ENCODE measurements at places on chromosomes 13 and 19.
A peak's percentile ranks its signal among the peaks of the same experiment; 100 is the strongest.

DNA sequence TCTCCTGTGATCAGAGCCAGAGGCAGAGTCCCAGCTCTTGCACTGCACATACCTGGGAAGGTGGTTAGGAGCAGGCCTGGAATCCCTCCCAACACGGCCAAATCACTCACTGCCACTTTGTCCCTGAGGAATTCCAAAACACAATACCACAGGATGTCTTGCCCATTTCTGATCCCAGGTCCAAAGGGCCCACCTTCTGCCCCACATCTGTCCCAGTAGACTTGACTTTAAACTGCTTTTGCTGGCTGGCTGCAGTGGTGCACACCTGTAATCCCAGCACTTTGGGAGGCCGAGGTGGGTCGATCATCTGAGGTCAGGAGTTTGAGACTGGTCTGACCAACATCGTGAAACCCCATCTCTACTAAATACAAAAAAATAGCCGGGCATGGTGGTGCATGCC, 18.9 kb downstream of the ZNF536 start:
- DNase-seq: no peak

- DNase-seq: no peak
These were observed 18.2 kb upstream of the IGFL1 start for GRCh38 chr19:46211201-46211881.

DNA sequence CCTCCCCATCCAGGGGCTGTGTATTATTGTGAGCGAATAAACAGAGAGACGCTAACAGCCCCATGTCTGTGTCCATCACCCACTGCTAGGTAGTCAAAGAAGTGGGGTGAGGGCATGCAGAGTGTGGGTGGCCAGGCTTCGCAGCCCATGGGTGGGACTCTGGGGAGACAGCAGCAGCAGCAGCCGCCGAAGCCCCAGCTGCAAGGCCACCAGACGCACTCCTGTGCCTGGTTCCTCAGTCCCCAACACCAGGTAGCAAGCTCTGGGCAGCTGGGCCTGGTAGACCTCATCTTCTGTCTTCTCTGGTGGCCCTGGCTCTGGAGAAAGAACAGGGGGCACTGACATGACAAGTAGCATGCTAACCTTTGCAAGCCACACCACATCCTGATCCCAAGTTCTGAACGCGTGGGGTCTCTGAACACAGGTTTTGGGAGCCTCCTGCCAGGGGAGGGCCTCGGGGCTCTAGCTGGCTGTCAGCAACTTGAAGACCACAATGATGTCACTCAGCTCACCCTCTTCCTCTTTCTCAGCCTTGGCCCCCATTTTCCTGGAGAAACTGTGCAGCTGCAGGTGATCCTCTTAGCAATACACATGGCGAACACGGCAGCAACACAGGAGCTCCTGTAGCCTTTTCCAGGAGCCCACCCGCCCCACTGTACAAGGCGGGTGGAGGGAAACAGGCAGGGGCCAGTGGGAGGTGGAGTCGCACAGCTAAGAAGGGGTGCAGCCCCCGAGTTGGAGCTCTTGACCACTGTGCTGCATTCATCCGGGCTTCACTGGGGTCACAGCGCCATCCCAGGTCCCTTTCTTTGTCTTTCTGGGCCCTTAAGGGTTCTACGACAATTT, 5.8 kb downstream of the FUZ start:
- DNase-seq: no peak

GRCh38 chr19:50833117-50833801, at the start of gene KLK15:
Gene KLK15, minus strand, starts transcription at chr19:50833574. Its CDS starts 2,082 bp downstream, at chr19:50831492.
- DNase-seq: no peak

- no peak for DNase-seq
These were observed 176.0 kb downstream of the CACNA1A start for GRCh38 chr19:13330285-13330684.

- DNase-seq: no peak
These were observed 1351.3 kb downstream of the EFNB2 start for GRCh38 chr13:105184201-105184600.

GRCh38 chr19:44587963-44588770, 25.2 kb upstream of the IGSF23 start:
- no peak for DNase-seq

- no peak for DNase-seq
These were observed 409.0 kb downstream of the COG6 start for GRCh38 chr13:40064154-40065097.

DNA sequence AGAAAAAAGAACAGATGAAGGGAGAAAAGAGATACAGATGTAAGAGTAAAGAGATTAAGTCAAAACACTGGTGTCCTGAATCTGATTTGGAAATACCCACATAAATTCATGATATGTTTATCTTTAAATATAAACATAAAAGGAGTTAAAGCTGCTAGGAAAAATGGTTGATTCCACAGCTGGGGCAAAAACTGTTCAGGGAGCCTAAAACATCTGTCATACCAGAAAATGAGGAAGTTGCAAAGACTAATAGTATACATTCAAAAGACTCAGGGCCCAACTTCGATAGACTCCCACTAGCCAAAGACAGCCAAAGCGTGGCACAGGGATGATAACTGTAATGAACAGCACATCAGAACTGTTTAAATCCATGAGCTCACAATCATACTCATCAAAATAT, 62.0 kb downstream of the ABCC4 start:
- DNase-seq: no peak

DNA sequence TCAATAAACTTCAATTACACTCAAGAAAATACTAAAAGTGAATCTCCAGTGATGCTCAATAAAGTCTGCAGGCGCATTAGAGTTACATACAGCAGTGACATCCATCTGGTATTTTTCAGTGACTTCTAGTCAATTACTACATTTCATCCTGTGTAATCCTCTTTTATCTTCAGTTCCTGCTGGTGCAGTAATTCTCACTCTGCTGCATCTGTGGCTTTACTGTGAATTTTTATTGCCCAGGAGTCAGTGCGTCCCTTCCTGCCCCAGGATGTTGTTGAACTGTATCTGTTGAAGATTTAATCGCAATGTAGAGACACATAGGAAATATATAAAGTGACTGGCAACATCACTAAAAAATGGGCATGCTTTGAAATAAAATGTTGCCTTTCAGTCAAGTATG, 196.3 kb upstream of the TMTC4 start:
- no peak for DNase-seq

DNA sequence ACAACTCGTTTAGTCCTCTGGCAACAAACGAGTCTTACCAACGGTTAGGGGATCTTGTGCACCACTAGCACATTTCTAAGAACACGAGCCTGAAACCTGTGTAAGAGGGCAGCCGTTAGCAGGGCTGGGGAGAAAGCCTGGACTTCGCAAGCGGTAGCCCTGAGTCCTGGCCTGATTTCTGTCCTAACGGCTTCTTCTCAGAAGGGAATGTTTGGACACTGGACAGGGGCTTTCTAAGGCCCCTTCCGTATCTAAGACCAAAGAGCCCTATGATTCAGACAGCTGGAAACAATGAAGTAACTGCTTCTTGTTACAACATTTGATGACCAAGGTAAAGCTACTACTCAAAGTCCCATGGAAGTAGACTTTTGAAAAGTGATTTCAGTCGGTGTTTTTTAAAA, 2.2 kb downstream of the ANKRD10 start:
- no peak for DNase-seq

GRCh38 chr13:40732658-40733057, 38.3 kb downstream of the MRPS31 start:
- DNase-seq: no peak

GRCh38 chr19:45798995-45799517, 6.4 kb upstream of the DMWD start:
- peak; percentile 41 for DNase-seq

DNA sequence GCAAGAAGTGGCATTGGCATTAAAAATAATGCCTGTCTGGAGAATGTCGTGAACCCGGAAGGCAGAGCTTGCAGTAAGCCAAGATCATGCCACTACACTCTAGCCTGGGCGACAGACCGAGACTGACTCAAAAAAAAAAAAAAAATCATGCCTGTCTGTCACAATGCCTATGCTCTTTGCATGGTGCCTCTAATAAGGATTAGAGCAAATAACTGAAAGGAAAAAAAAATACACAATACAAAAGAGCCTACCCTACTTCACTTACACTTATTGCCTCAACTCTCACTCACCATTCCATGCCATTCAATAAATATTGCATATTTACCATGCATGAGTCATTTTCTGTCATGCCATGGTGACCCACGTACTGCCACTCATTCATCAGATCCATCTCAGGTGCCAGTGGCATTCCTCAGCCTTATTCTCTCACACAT, 49.1 kb downstream of the TBC1D4 start:
- DNase-seq: no peak

DNA sequence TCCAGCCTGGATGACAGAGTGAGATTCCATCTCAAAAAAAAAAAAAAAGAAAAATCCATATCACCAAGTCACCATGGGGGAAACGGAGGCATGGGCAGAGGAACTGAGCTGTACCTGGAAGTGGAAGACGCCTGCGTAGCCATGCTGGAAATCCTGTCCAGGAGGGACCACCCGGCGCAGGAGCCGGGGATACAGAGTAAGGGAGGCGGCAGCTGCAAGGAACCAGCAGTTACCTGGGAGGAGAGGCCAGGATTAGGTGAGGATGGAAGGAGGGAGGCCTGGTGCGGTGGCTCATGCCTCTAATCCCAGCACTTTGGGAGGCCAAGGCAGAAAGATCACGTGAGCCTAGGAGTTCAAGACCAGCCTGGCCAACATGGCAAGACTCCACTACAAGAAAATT, 2.0 kb downstream of the CAPN12 start:
- DNase-seq: no peak

- no peak for DNase-seq
These were observed 31.9 kb downstream of the RFXAP start for GRCh38 chr13:36850790-36851438.

DNA sequence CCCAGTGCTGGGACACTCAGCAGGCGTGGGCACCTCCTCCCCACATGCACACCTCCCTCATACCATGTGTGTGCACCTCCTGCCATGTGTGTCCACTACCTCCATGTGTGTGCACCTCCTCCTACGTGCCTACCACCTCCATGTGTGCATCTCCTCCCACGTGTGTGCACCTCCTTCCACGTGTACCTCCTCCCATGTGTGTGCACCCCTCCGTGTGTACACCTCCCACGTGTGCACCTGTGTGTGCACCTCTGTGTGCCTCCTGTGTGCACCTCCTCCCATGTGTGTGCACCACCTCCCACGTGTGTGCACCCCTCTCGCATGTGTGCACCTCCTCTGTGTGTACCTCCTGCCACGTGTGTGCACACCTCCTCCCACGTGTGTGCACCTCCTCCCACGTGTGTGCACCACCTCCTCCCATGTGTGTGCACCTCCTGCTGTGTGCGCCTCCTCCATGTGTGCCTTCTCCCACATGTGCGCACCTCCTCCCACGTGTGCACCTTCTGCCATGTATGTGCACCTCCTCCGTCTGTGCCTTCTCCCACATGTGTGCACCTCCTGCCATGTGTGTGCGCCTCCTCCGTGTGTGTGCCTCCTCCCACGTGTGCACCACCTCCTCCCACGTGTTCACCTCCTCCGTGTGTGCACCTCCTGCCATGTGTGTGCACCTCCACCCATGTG, 6.1 kb upstream of the C13orf46 start:
- DNase-seq: no peak

DNA sequence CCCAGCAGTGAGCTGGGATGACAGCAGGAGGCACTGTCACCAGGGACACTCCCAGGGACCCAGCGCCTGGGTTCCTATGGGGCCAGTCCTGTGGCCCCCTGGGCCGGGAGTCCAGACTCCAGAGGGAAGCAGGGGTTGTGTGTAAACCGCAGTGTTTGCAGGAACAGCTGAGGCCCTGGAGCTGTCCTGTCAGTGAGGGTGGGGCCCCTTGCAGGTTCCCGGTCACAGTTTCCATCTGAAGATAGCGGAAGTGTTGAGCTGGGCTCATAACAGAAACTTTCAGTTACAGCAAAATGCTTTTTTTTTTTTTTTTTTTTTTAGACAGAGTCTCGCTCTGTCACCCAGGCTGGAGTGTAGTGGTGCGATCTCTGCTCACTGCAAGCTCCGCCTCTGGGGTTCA, 17.7 kb upstream of the CSNK1G2 start:
- DNase-seq: peak; percentile 33

DNA sequence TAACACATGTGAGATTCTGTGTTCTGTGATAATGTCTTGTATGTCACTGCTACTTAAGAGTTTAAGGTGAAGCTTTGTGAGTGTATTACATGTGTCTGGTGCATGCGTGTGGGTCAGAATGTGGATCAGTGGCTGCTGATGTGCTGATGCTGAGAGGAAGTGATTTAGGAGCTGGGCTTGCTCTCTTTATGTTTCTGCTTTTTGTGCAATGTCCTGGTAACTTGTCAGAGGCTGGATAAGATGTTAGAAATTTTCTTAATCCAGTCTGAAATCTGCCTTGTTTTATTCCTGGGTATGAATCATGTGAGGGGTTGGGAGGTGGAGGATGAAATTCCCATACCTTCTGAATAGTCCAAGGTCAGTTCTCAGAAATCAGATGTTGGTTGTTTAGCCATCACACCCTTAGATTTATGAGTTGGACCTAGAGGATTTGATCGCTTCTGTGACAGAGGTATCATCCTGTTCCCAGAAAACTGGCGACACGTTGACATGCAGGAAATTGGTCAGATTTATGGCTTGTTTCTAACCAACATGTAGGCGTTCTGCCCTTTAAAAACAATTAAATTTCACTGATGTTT, 24.5 kb upstream of the CXCL17 start:
- DNase-seq: no peak

DNA sequence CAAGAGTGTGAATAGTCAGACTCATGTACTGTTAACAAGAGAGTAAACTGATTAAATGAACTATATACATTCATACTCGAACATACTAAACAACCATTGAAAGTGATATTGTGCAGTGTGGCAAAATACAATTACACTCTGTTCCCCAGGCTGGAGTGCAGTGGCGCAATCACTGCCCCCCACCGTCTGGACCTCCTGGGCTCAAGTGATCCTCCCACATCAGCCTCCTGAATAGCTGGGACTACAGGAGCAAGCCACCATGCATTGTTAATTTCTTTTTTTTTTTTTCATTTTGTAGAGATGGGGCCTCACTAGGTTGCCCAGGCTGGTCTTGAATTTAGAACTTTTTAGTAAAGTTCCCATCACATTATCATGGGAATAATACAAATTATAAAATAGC, 77.3 kb upstream of the LSM14A start:
- DNase-seq: no peak

DNA sequence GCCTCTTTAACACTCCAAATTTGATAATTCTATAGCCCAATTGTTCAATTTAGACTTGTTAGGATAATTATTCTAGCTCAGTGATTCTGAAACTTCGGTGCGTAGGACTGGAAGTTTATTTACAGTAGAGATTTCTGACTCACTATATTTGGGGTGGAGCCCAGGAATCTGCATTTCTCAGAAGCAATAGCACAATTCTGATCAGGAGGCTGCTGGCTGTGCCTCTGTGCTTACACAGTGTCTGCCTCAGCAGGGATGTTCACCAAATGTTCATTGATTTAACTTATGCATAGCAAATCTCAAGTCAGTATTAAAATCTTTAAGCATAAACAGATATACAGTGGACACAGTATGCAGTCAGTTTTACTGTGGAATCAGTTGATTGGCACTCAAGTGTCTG, 45.8 kb downstream of the ATP8A2 start:
- no peak for DNase-seq

GRCh38 chr19:3963458-3964255, 7.2 kb downstream of the DAPK3 start:
- no peak for DNase-seq

Data from stimulated activated naive CD4-positive, alpha-beta T cell treated with Interleukin-2 at 50 U/mL for 16 hours (primary cell).